ENCODE measurements at places on chromosomes 13 and 19. TPM values are rescaled to one million over a fixed set of nuclear protein-coding genes. Genes with fewer than 3 reads are reported as not detected.

Gene PNMA8B
- 5.3 TPM for total RNA-seq

Gene GARIN5A
- total RNA-seq = 1.1 TPM

Gene SBK2
- total RNA-seq = not detected

Gene DBP
- 5.2 TPM for total RNA-seq

Gene CARS2
- total RNA-seq = 92.3 TPM

Gene C13orf46
- 0.66 TPM for total RNA-seq

Gene KLK13
- total RNA-seq = not detected

Gene HS6ST3
- 0.30 TPM for total RNA-seq

Gene GRIK5
- 3.8 TPM for total RNA-seq

Gene CYP2B6
- total RNA-seq = not detected

GRCh38 chr19:43747557-43748204 lies 7.1 kb downstream of the SMG9 start:
- no peak for DNase-seq

GRCh38 chr13:30816736-30817135 lies 81.4 kb downstream of the ALOX5AP start:
- DNase-seq = no peak

DNA sequence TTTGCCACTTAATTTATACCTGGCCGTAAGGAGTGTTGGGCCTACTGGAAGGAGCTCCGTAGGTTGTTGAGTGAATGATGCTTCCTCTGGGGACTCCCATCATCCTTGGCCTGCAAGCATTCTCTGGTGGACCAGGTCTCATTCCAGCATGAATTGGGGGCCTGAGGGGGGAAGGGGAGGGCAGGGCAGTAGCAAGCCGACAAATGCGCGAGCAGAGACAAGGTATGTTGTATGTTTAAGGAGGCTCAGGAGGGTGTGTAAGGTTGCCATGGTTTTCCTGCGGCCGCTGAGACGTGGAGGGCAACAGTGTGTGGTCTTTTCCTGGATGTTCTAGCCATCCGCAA lies 749 bp downstream of the ZNF264 start:
- no peak for DNase-seq

DNA sequence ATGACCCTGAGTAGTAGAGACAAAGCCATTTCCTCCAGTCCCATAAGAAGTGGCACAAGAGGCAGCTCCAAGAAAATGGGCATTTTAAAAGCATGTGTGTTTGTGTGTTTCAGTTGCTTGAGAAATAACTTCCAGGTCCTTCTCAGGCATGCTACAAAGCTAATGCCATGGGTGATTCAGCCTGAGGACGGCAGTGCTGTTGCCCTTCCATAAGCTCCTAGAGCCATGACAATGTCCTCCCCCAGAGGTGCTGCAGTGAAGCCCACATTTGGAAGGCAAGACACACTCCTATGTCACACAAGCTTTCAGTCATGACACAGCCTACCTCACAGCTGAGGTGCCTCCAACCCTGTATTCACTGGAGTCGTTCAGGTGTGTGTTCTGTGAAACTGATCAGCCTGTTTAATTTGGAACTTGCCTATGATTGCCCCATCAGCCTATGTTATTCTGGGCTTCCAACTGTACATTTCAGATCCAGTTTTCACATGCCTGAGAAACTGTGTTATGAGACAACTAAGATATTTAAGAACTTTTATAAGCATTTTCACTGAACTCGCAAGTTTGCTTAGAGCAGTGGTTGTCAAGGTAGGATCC lies 213.6 kb downstream of the FOXO1 start:
- DNase-seq = no peak

DNA sequence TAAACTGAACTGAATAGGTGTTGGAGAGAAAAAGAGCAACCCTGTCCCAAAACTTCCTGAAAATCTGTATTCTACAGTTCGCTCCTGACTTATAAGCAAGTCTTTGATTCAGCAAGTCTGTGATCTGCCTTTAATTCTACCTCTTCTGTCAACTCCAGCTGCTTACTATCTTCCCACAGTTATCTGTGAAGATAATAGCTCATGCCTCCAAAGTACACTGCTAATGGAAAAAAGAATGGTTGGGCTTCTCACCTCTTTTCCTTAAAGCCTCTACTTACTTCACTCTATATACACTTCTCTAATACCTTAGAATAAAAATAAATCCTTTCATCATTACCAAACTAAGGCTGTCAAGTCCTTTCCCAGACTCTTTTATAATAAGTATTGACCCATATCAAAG lies 391.5 kb upstream of the MIR17HG start:
- DNase-seq = no peak

GRCh38 chr19:45931055-45931454 lies 16.5 kb upstream of the NANOS2 start:
- no peak for DNase-seq

DNA sequence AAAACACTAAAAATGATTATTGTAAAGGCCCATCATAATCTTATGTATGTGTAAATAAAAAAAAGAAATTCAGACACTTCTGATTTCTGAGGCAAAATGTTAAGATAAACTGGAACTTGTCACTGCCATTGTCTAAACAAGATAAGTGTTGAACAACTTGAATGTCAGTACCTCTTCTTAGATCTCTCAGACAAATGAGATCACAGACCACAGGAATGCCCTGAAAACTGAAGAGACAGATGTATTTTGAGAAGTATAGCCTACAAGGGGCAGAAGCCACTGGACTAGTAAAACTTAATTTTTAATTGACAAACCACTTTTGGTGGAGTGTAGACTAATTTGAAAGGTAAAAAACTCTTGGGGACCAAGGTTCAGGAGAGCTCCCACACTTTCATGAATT lies 375.5 kb upstream of the SLITRK5 start:
- DNase-seq = no peak

- peak; percentile 71 for DNase-seq
Measured at GRCh38 chr19:42529248-42529764, 1.0 kb upstream of the CEACAM1 start.

GRCh38 chr13:91357613-91358386 lies 10.3 kb downstream of the MIR17HG start:
- DNase-seq = no peak

- no peak for DNase-seq
Measured at GRCh38 chr13:38564256-38565150, 122.4 kb upstream of the FREM2 start.

- DNase-seq = no peak
Measured at GRCh38 chr13:29924482-29925350, 74.3 kb upstream of the UBL3 start.

DNA sequence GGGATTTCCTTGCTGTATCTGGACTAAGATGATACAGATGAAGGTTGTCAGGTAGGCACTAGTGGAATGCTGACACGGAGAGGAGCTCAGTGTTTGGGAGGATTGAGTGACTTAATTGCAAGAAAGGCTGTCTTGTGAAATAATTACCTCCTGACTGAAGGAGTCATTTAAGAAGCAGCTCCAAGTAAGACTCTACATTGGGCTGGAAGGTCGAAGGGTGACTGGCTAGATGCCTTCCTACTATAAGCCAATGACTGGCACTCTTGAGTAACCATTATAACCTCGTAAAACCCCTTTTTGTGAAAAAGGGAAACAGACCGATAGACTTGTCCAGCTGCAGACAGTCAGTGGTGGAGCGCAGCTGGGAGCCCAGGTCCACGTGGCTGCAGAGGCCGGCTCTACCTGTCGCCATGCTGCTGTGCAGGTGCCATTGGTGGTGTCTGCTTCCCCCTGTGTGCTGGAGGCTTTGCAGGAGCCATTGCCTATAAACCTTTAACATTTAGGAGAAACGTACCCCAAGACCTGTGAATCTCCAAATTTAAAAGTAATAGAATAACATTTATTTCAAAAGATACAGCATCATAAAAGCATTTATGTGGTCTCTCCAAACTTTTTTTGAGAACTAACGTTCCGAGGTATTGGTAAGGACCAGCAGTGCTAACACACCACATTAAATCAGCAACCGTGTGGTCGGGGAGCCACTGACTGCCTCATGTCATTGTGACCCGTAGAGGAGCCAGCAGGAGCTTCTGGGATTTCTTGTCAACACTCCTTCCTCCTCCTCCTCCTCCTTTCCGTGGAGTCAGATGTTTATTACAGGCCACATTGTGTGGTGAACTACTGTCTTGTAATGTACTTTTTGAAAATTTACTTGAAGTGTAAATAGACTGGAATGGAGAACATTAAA lies 80.4 kb upstream of the TEX29 start:
- DNase-seq = no peak

DNA sequence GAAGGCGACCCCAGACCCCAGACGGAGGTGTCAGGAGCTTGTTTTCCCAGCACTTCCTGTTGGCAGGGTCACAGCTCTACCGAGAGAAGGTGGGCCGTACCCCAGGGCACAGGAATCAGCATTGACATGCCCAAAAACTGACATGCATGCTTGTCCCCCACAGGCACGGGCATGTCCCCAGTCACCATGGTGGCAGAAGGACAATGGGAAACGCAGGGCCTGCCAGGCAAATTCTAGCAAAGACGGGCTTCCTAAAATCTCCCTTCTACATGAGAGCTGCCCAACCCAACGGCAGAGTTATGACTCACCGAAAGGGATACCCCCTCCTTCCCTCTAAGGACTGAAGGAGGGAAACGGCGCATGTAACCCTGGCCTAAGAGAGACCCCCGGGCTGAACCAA lies 18.5 kb downstream of the TSHZ3 start:
- no peak for DNase-seq

- DNase-seq = no peak
Measured at GRCh38 chr13:52644108-52644507, 1.9 kb downstream of the HNRNPA1L2 start.

DNA sequence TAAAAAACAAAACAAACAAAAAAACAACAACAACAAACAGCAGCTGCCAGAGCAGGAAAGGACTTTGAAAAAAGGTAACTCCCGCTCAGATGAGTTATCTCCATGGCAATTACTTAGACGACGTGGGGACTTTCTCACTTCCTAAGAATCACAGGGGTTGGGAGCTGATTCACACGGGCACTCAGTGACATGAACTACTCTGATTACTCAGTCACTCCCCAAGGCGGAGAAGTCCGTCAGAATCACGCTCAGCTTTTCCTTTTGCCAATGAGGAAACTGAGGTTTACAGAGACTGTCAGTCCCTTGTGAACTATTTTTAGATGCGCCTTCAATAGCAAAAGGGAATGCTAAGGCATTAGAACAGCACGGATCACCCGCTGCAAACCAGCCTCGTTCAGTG lies 32.3 kb upstream of the MATK start:
- DNase-seq = no peak

DNA sequence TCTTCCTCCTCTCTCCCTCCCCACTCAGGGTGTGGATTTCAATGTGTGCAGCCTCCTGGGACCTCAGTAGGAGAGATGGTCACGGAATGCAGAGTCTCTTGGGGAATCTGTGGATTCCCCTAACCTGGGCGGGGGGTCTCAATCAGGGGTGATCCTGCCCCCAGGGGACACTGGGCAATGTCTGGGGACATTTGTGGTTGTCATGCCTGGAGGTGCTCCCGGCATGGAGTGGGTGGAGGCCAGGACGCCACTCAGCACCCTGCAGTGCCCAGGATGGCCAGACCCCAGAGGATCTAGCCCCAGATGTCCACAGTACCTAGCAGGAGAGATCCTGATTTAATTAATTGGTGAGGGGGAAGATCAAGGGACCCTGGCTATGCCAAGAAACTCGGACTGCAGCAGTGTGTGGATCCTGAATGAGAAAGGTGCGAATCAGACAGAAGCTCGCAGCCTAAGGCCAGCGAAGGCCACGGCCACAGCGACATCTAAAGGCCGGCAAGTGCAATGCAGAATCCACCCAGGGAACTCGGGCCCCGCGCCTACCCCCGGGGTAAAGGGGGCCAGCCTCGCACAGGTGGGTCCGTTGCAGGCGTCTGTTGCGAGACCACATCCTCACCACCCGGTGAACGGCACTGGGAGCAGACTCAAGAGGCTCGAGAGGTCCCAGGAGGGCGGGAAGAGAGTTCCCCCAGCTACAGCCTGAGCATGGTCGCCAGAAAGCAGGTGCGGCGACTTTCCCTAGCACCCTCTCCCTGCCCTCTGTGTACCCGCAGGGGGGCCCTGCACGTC lies 88.8 kb downstream of the GNG7 start:
- DNase-seq = peak; percentile 45

DNA sequence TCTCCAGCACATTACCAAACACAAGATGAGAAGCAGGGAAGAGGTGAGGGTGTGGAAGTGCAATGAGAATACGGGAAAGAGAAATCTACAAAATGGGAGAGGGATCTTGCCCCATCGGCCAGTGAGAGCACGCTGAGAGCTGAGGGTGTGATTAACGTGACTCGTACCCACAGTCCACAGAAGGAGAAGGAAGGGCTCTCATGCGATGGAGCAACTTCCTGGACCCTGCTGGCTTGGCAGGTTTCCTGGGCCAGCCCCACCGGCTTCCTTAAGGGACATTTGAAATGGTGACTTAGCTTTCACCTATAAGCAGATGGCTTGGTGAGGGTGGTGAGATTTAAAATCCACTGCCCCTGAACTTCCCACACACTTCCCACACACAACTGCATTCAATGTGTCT lies 740.1 kb downstream of the UQCRFS1 start:
- DNase-seq = no peak

DNA sequence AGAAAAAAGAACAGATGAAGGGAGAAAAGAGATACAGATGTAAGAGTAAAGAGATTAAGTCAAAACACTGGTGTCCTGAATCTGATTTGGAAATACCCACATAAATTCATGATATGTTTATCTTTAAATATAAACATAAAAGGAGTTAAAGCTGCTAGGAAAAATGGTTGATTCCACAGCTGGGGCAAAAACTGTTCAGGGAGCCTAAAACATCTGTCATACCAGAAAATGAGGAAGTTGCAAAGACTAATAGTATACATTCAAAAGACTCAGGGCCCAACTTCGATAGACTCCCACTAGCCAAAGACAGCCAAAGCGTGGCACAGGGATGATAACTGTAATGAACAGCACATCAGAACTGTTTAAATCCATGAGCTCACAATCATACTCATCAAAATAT lies 62.0 kb downstream of the ABCC4 start:
- no peak for DNase-seq
